ENCODE measurements at places on chromosomes 12 and 14.

DNA sequence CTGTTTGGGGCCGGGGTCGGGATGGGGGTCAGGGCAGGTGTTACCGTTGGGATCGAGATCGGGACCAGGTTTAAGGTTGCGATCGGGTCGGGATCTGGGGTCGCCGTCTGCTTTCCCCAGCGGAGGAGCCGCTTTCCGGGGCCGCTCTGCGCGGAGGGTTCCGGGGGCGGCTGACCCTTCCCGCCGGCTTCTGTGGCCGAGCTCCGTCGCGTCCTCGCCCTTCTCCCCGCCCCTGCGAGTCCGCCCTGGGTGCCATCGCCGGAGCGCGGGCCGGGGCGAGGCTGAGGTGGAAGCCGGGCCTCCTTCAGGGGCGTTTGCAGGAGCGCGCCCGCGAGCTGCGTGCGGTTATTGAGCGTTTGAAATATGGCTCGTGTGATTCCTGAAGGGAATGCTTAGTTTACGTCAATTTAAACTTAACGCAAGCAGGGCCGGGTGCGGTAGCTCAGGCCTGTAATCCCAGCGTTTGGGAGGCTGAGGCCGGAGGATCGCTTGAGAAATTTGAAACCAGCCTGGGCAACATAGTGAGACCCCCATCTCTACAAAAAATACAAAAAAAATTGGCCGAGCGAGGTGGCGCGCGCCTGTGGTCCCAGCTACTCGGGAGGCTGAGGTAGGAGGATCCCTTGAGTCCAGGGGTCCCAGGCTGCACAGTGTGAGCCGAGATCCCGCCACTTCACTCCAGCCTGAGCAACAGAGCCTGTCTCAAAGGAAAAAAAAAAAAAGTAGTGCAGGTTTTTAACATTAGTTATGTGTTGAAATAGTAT is 620 bp downstream of the PGAM5 start:
- no peak for DNase-seq

DNA sequence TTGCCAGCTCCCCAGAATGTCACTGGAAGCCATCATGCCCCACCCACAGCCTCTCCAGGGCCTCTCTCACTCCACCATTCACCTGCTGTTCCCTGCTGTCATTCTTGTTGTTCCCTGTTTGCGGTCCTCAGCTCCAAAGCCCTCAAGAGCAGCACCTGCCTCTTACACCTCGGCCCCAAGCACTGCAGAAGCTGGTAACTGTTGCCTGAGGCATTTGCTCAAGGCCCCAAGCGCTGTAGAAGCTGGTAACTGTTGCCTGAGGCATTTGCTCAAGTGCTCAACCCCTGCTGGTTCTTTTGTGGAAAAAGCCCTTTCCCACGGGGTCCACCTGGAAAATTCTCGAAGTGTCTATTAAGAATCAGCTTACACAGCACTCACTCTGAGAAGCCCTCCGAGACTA is 78.0 kb downstream of the ARL6IP4 start:
- no peak for DNase-seq

DNA sequence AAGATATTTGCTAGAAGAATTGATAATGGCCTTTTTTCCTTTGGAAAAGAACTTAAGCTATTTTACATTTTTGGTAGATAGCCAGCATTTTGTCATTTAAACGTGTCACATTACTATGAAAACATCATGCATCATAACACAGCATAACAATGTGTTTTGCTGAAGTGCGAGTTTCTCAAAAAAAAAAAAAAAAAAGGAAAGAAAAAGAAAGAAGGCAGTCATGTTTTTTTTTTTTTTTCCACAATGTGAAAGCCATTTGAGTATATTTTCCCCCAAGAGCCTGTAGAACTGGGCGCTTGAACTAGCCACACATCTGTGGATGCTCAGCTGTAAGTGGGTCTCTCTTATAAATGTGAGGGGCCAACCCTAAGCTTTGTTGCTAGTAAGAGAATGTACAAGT is 300.1 kb downstream of the AKAP6 start:
- no peak for DNase-seq

DNA sequence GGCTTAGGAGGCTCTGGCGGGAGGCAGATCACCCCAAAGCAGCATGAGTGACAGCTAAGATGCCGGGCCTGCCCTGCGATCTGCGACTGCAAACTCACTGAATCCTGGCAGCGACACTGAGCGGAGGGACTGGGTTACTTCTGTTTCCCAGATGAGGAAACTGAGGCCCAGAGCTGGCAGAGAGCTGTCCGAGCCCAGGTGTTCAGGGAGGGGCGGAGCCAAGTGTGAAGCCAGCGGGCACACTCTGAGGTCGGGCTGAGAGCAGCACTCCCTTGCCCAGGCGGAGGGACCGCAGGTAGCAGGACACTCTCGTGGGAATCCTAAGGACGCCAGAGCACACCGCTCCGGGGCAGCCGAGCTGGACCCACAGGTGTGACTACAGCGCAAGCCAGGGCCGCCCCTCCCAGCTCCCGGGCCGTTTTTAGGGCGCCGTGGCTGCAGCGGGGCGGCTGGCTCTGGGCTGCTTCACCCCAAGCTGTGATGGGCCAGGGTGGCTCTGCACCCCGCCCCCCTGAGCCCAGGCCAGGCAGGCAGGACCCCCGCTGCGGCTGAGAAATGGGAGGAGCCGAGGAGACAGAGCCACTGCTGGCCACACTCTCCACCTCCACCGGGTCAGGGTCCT is 27.4 kb downstream of the MMP17 start:
- DNase-seq: no peak

- no peak for DNase-seq
Measured at GRCh38 chr12:81950871-81951270, 191.7 kb upstream of the PPFIA2 start.

DNA sequence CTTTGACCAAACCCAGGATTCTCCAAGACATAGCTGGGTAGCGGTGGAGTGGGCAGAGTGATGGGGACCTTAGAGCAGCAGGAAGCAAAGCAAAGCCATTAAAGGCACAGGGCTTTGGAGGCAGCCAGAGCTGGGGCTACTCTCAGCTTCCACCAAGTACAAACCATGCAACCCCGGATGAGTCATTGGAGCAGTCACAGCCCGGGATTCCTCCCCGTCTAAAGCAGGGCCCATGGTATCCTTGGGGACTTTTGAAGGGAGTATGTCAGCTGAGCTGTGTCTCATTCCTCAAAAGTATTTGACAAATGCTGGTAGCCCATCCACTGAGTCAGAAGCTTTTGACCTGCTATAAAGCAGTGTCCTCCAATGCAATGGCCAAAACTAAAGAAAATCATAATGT is 9.7 kb upstream of the IFI27 start:
- DNase-seq: no peak

DNA sequence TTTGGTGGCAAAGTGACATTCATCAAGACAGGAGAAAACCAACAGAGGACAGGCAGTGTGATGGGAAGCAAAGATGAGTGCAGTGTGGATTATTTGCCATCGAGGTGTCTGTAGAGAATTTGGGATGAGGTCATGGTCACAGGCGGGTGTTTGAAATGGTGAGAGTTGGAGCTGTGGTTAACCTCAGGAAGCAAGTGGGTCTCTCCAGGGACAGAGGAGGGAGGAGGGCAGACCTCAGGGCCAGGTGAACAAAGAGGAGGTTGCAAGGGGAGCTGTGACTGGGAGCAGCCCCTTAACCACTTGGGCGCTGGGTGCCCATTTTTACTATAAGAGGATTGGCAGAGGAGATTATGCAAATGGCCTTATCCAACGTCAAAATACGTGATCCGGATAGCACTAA is 7.0 kb downstream of the FZD10 start:
- DNase-seq: no peak

- no peak for DNase-seq
Measured at GRCh38 chr12:113464452-113464775, 7.3 kb downstream of the LHX5 start.

DNA sequence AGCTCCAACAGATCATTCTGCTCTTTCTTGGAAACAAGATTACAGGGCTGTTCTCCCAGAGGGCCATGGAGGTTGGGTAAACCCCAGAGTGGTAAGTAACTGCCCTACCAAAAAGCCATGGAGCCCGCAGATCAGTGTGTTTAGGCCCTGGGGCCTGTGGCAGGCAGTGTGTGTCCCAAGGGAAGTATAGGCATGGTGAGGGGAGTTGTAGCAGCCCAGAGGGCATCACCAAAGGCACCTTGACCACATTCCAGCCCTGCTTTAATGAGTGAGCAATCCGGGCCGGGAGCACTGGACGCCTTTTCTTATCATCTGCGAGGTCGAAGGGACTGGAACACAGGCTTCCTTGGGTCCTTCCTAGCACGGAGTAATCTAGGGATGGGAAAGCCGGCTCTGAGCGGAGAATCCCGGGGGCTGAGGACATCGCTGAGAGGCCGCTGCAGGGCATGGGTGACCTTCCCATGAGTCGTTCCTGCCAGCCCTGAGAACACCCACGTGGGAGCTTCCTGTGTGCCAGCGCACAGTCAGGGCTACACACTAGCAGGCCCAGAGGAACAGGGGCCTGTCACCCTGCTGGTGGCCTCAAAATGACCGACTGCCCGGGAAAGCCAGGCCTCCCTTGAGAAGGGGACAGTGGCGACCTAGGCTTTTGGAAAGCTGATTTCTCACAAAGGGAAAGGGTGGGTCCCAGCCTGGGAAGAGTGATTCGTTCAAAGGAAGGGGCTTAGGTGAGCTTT is 91.3 kb downstream of the NINJ2 start:
- DNase-seq: no peak

- no peak for DNase-seq
Measured at GRCh38 chr12:128258866-128259555, 8.0 kb upstream of the TMEM132C start.

GRCh38 chr12:75632442-75632841 is 121.0 kb upstream of the KRR1 start:
- DNase-seq: peak; percentile 30

GRCh38 chr14:79356040-79356439 is 855.3 kb downstream of the DIO2 start:
- peak; percentile 9 for DNase-seq

DNA sequence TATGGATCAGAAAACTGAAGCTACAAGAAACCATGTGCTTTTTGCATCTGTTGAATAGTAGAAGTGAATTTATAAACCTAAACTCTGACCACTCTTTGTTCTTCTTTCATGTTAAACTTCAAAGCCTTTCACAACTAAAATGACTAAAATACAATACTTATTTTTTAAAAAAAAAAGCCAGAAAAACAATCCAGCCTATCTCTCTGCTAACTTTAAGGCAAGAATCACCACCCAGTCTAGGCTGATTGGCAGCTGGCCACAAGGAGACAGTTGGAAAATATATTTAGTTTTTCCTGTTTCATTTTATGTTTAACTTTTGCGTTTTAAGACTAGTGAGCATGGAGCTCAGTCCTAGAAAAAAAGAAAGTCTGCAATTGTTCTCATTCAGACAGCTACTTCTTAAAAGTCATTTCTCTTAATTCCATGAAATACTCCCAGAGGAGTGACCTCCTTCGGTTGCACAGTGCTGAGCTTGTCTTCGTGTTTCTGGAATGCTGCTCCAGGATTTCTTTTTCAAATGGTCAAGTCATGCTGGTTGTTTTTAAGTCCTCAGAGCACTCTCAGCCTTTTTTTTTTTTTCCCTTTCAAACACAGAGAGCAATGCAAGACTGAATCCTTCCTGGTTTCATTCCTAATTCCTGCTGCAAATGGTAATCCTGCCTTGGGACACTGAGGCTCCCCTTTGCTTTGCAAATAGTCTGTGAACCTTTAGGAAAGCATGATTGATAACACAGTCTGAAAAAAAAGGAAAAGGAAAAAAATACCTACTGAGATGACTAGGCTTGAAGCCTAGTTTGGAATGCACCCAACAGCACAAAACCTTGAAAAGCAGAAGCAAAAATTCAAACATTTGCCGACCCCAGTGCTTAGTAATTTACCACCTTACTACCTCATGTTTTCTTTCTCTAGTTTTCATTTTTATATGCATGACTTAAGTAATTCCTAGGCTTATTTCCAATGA is 233.3 kb upstream of the DAAM1 start:
- DNase-seq: peak; percentile 83

DNA sequence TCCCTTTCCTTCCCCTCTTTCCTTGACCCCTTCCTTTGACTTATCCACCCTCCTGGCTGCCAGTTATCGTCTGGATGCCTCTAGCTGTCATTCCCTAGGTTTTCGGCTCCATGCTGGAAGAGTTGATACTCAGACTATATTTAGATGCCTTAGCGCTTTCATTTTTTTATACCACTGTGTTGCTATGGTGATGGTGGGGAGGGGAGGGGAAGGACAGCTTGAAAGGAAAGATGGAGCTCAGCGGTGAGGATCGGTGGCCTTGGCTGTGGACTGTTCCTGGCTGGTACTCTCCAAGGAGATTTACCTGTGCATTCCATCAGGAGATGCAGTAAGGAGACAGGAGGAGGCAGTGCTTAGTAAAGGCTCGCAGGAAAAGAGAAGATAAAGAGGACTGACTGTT is 108.7 kb downstream of the SLC8A3 start:
- no peak for DNase-seq

DNA sequence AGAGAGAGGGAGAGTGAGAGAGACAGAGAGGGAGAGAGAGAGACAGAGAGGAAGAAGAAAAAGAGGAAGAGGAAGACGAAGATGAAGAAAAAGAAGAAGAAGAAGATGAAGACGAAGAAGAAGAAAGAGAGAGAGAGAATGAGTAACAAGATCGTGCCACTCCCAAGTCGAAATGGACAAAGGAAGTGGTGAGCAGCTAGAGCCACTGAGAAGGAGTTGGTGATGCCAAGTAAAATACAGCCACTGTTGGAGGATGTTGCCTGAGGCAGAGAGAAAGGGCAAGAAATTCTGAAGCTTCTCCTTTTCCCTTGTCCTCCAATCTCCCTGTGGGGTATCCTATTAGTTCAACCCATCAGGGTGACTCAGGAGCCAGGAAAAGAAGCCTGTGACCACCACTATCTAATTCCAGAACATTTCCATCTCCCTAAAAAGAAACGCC is 12.5 kb upstream of the ANAPC5 start:
- peak; percentile 90 for DNase-seq

DNA sequence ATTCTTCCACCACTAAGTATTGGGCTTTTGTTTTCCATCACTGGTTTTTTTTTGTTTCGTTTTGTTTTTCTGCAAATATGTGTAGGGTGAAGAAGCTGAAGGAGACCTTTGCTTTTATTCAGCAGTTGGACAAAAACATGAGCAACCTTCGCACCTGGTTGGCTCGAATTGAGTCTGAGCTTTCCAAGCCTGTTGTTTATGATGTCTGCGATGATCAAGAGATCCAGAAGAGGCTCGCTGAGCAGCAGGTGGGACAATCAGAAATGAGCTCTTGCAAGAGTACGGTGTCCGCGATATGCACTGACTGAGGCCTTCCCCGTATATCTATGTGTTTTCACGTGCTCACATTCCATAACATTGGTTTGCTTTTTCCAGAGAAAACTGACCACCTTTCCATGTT is 91.5 kb downstream of the ESR2 start:
- no peak for DNase-seq

GRCh38 chr12:87920139-87920538 is 109.1 kb downstream of the C12orf50 start:
- DNase-seq: no peak

- DNase-seq: no peak
Measured at GRCh38 chr12:52965337-52965731, 16.4 kb downstream of the KRT18 start.

GRCh38 chr12:65925626-65926025 is 101.3 kb downstream of the HMGA2 start:
- peak; percentile 96 for DNase-seq

- DNase-seq: no peak
Measured at GRCh38 chr12:2743478-2743877, 51.3 kb upstream of the FKBP4 start.

- DNase-seq: no peak
Measured at GRCh38 chr12:97757481-97758193, 295.0 kb downstream of the RMST start.

- no peak for DNase-seq
Measured at GRCh38 chr12:100189636-100190394, 10.8 kb upstream of the ACTR6 start.

GRCh38 chr14:102325791-102326345 is 6.3 kb downstream of the ZNF839 start:
- DNase-seq: peak; percentile 93

Data from SK-MEL-5 (cell line).